ENCODE measurements at places on chromosomes 4 and X.

GRCh38 chrX:39779952-39780783, 317.6 kb downstream of the BCOR start:
- no peak for DNase-seq

GRCh38 chr4:123106747-123107146, 184.3 kb upstream of the NUDT6 start:
- DNase-seq, result no peak

DNA sequence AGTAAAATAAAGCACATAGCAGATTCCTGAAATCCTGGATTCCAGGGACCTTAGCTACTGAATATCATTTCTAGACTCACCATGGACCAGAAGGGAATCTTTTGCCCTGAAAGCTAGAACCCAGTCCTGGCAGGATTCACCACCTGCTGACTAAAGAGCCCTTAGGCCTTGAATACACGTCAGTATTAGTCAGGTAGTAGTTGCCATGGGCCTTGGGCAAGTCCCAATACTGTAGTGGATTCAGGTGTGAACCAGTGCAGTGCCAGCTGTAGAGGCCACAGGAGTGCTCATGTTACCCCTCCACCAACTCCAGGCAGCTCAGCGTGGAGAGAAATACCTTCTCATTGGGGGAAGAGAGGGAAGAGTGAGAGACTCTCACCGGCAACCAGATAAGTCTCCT, 64.1 kb upstream of the UBQLN2 start:
- no peak for DNase-seq

GRCh38 chr4:173924561-173924960, 358.9 kb downstream of the FBXO8 start:
- no peak for DNase-seq

DNA sequence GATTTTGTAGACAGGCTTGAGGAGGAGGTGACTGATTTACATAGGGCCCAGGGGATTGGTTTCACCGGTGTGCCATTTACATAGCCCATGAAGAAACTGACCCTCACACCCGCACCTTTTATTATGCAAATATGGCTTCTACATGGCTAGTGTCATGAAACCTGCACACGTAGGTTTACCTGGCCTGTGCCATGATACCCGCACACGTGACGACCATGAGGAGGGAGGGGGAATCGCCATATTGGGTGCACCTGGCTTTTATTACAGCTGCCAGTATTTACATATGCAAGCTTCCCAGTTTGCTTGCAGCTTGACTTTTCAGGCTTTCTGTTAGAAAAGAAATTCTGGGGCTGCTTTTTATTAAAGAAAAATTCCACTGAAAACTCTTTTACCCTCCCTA, 359.7 kb downstream of the ADAM29 start:
- DNase-seq, result no peak

- no peak for DNase-seq
Measured at GRCh38 chr4:156596706-156597329, 374.8 kb downstream of the PDGFC start.

DNA sequence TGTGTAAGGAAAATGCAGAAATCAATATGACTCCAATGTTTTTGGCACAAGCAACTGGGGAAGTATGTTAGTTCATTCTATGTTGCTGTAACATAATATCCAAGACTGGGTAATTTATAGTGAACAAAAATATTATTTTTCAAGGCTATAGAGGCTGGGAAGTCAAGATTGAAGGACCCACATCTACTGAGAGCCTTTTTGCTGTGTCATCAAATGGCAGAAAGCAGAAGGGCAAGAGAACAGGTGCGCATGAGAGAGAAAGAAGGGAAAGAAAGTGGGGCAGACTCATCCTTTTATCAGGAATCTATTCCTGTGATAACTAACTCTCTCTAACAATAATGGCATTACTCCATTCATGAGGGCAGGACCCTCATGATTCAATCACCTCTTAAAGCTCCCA, 237.2 kb downstream of the FAT4 start:
- no peak for DNase-seq

DNA sequence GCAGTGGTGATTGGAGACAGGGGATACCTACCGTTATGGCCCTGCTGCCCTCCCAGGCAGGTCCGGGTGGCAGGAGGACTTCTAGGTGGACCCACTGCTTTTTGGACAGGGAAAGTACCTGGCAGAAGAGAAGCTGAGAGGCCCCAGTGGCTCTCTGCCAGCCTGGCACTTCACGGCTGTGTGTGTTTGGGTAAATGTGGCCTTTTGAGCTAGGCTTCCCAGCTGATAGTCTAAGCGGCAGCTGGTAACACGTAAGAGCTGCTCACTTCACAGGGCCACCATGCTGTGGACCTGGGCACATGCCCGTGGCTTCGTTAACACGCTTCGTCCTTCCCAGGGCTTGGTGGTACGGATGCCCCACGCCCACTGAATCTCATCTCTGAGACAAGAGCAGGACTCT, 92.0 kb upstream of the CLCN4 start:
- DNase-seq, result no peak

- DNase-seq, result no peak
Measured at GRCh38 chr4:87316961-87317360, 5.7 kb downstream of the HSD17B13 start.

DNA sequence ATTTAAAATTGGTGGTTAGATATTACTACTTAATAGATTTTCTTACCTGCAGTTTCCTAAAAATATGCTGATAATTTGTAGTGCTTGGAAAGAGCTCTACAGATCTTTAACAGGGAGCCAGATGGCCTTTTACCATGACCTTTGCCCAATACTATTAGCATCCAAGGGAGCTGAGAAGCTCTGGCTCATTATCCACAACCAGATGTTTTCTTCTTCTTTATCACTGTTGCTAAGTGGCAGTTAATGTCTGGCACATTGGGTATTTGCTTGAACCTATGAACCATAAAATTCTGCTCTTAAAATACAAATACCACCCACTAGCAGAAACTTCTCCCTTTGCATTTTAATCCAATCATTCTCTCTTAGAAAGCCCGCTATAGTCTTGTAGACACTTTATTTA, 1480.3 kb downstream of the C4orf33 start:
- no peak for DNase-seq

GRCh38 chr4:175813204-175813603, 1.1 kb upstream of the GPM6A start:
- DNase-seq, result no peak

GRCh38 chr4:145954924-145955339, 16.3 kb upstream of the ZNF827 start:
- DNase-seq, result no peak

DNA sequence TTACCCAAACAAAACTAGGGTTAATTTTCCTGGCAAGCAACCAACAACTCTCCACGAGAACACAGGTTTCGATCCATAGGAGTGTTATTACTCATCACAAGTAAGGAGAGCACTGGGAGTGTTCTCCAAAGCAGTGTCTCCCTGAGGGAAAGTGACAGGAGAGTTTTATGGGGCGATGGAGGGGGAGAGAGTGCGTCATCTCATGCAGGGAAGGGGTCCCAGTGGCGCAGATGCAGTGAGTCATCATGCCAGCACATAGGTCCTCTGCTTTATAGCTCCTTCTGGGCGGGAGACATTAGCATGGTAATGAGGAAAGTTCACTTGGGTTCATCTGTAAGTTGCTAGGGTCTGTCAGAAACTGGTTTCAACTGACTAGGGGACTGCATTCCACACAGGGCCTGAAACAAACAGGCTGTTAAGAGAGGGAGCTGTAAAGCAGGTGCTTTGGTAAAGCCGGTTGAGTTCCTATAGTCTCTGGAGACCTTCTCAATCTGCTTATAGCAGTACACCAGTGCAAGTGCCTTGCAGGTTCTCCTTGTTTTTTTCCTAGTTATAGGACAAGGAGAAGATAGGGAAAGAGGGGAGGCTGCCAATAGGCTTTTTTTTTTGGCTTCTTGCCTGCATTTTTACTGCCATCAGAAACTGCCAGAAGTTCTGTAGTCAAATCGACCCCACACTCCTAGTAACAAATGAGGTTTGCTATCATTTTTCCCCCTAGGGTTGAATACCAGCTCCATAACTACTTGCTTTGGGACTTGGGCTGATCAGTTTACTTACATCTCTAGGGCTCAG, 12.8 kb upstream of the BOD1L1 start:
- no peak for DNase-seq

- DNase-seq, result no peak
Measured at GRCh38 chrX:130705591-130705990, 197.4 kb downstream of the ENOX2 start.

DNA sequence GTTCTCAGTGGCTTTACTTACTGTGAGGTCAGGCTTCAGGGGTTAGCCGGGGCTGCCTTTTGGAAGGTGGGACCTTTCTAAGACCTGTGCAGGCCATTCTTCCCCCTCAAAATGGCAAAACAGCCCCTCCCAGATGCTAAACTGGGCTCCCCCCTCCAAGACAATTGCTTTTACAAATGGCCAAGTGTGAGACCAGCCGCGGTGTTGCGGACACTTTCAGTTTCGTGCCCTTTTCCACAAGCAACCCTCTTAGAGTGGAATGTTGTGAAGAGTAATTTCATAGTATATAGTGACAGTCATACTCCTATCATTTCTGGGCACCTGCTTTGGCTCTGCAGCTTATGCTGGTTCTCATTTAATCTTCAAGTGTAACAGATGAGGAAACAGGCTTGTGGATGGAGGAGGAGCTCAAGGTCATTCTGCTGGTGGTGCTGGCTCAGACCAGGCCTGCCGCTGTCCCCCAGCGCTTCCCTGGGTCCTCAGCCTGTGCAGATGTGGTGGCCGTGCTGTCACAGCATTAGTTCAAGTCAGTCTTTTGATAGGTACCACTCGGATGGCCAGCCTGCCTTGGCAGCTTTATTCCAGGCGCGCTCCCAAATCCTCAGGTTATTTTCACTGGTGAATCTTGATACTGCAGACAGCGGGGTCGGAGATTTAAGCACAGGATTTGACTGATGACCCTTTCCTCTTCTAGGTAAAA, 55.0 kb upstream of the TADA2B start:
- DNase-seq, result no peak

Measured in CD4-positive, alpha-beta T cell treated with Interleukin-2 at 100 ng/mL for 4 hours (primary cell).